ENCODE measurements at places on chromosomes 5 and 9.

GRCh38 chr9:36463467-36463866 lies 63.4 kb upstream of the RNF38 start:
- no peak for DNase-seq

DNA sequence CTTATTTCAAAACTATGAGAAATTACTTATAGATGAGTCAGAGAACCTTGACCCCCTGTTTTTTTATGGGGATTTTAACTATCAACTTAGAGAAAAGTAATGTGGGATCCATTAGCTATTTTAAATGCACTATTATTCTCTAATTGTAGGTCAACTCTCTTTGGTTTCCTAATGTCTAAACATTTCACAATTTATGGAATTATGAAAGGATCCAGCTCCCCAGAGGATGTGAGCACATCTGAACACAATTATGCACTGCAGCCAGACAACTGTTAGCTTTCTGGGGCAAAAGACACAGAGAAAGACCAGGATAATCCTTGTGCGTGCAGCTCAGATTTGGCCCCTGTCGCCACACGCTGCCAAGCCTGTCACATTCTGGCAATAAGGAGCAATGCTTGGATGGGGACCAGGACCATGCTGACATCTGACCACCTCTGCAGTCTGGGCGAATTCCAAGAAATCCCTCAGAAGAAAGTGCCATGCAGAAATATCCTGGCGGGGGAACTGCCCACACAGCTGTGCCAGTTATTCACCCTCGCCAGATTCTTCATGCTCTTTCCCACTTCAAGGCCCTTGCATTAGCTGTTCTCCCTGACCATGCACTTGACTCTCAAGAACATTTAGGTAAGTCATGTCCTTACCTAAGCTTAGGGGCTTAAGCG lies 22.2 kb upstream of the CMBL start:
- no peak for DNase-seq

DNA sequence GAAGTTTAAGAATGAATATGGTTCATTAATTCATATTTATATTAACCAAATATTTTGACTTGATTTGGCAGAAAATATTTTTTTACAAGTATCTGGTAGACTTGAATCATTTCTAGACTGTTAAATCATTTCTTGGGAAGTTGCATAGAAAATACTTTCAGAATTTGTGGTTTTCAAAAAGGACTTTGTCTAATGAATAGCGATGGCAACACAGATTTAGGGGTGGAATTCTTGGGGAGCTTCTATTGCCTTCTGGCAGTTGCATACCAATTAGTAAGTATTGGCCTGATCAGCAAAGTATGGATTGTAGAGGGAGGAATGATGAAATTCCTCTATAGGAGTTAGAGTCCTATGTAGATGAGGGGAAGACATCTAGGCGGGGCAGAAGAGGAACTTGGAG lies 68.6 kb upstream of the CKMT2 start:
- no peak for DNase-seq

DNA sequence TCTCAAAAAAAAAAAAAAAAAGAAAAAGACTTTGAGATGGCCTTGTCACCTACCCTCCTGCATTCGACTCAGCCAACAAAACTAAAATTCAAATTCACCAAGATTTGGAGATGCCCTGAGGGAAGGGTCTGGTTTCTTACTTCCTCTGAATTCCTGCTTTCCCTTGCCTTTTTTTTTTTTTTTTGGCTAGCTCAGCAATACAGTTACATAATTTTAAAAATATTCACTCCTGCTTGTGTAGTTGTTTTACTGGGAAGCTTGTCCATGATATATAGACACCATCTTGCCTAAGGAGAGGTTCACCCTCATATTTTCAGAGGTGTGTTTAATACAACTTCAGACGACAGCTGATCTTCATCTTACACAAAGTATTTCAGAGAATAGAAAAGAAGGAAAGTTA lies 21.3 kb upstream of the SERINC5 start:
- no peak for DNase-seq

GRCh38 chr9:4196886-4197285 lies 103.0 kb downstream of the GLIS3 start:
- no peak for DNase-seq

- no peak for DNase-seq
Observed at GRCh38 chr5:126927429-126927828, 102.9 kb downstream of the MARCHF3 start.

Measured in activated T-cell treated with anti-CD3 and anti-CD28 coated beads, Interleukin-2, amount 50 U/mL, for 48 hours (primary cell).